Activated CD4-positive, alpha-beta T cell treated with anti-CD3 and anti-CD28 coated beads for 48 hours (primary cell): ENCODE measurements at places on chromosomes 3 and 15.
A peak's percentile ranks its signal among the peaks of the same experiment; 100 is the strongest.

GRCh38 chr15:74326746-74327145, 40.7 kb downstream of the CYP11A1 start:
- no peak for DNase-seq

DNA sequence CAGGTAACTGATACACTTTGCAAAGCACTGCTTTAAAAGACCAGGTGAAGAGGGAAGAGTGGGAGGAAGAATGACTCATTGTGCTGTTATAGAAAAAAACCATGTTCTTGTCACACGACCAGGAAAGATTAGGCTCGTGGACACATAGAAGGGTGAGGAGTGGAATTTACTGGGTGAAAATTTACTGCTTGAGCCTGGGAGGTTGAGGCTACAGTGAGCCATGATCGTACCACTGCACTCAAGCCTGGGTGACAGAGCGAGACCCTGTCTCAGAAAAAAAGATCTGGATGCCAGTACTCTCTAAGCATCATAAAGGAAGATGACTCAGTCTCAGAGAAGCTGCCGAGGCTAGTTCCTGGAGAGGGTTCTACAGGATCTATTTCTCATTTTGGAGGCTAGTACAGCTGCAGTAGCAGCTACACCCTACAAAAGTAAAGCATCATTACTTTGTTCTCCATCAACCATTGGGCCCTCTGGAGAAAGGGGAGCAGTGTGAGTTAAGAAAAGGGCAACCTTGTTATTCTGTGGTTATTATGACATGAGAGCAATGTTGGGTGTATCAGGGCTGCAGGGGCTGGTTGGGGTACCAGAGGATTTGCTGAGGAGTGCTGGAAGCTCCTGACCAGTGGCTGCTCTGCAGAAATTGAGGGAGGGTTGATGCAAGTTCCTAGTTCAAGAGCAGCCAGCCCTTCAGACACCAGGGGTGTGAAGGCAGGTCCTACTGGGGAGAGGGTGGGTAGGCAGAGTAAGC, 75.4 kb downstream of the CMTM8 start:
- DNase-seq = peak; percentile 35

- DNase-seq = no peak
These were observed 56.9 kb upstream of the PDZRN3 start for GRCh38 chr3:73681610-73682009.

GRCh38 chr3:123075359-123075758, 8.5 kb downstream of the PDIA5 start:
- DNase-seq = no peak

- DNase-seq = no peak
These were observed 157.2 kb downstream of the CADPS start for GRCh38 chr3:62718011-62718410.

GRCh38 chr3:51975852-51976549, 1.1 kb downstream of the ABHD14A start:
- DNase-seq = peak; percentile 50

- peak; percentile 24 for DNase-seq
These were observed 30.2 kb downstream of the ZNF710 start for GRCh38 chr15:90031231-90031791.

- no peak for DNase-seq
These were observed 132.3 kb upstream of the ABHD17C start for GRCh38 chr15:80562846-80563245.
